Fibroblast of lung (primary cell): ENCODE measurements at places on chromosomes 11 and 22.

DNA sequence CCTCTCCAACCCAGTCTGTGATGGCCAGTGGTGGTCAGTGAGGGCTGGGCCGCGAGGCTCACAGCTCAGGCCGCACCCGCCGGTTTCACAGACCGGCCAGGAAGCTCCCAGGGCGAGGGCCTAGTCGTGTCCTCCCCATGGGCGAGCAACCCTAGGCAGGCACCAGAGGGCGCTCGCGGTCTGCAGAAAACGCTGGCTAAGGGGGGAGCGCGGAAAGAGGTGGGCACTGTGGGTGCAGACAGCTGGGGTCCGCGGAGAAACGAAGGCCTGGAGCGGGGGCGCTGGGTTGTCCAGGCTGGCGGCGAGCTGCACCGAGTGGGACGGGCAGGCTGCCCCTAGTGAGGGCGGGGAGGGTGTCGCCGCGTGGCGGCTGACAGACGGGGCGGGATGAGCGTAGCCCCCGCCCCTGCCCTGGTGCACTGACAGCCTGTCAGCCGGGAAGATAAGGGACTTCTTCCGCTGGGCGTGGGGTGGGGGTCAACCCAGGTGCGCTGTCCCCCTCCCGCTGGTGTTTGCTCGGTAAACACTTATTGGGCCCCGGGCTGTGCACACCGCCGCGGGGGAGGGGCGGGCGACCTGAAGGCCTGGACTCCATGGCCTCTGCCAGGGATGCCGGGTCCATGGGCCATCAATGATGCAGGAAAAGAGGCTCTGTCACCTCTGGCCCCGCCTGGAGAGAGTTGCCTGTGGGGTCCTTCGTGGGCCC lies 7.5 kb downstream of the GP1BB start:
- H3K27ac ChIP-seq: no peak overlapping the region
- H3K4me1 ChIP-seq: no peaks in the 10 kb centered on the region
- H3K27me3 ChIP-seq: no peaks in the 10 kb centered on the region
- H3K36me3 ChIP-seq: no peaks in the 10 kb centered on the region

DNA sequence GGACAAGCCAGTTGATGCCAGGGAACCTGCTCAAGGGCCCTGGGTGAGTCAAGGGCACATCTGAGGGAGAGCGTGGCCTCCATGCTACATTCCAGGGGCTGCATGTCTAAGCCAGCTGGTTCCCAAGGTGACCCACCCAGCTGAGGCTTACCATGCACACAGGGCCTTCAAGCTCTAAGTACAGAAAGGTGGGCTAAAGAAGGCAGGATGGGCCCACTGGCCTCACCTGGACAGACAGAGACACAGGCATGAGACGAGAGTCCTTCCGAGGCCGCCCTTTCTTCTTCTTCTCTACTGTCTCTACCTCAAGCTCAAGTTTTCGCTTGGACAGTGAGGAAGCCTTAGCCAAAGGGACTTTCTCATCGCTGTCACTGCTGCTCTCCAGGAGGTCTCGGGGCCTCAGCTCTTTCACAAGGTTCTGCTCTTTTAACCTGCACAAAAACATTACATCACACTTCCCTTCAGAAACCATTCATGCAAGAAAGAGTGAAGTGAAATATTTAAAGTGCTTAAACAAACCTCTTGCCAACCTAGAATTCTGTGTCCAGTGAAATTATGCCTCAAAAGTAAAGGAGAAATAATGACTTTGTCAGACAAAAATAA lies 69.9 kb downstream of the HIRA start:
- H3K27ac ChIP-seq: no peak overlapping the region
- peaks cover 3% of the 10 kb centered on the region for H3K4me1 ChIP-seq
- no peak for DNase-seq
- no peak overlapping the region for H3K4me3 ChIP-seq
- no peaks in the 10 kb centered on the region for H3K27me3 ChIP-seq

DNA sequence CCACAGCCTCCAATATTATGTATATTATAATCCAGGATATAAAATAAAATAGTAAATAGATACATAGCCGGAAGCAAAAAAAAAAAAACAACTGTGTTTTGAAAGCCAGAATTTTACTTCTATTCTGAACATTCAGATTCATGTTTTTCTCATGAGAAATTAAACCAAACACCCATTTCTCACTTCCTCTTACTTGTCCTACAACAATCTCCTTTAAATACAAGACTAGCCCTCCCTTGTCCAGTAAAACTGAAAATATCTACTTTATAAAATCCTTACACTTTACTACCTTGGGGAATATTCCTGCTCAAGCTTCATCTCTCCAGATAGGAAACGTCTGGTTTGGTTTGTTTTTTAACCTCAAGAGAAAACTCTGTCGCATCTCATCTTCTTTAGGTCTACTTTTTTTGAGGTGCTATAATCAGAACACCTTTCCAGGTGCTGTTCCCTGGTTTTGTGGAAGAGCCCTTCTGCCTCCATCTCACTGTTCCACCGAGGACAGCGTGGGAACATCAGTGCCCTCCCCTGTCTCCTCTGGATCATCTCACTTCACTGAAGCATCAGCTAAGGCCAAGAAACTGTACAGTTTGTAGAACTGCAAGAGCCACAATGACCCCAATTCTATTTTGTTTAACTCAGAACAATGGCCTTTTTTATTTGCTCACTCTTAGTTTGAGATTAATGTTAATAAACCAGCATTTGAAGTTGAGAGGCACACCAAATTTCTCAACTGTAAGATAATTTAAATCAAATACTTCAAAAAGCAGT lies 82.0 kb upstream of the ARHGAP32 start:
- H3K36me3 ChIP-seq: no peaks in the 10 kb centered on the region
- no peaks in the 10 kb centered on the region for H3K27me3 ChIP-seq
- no peak overlapping the region for H3K4me3 ChIP-seq
- no peak overlapping the region for H3K27ac ChIP-seq
- H3K4me1 ChIP-seq: peaks cover 2% of the 10 kb centered on the region

DNA sequence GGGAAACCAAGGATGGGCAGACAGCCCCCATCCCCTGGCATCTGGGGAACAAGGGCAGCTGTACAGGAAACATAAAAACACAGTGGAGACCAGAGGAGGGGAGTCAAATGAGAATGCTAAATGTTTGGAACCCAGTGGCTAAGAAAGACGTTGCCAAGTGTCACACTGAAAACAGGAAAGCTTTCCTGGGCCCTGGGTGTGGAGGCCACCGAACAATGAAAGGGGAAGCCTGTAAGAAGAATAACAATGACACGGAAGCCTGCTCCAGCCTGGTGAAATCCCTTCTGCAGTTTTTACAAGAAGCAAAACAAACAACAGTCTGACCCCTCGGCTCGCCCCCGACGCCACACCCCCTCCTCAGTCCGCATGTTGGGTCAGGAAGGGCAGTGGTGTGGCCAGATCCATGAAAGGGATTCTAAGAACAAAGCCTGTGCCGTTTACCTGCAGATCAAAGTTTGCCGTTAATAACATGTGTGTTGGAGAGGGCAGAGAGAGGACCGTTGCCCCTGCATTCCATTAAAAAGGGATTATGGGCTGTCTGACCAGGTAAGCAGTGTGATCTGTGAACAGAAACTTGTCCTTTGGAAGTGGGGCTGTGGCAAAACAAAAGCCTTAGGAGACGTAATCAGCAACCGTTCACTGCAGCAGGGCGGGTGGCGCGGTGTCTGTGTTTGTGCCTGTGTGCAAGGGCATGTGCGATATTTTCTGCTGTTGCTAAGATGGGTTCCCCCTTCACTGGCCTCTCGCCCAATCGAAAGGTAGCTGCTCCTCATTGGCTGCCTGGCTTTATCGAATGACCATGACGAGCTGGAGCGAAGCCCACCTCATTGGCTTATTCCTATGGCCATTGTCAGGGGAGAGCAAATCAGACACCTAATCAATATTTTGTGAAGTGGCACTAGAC lies 113.7 kb upstream of the BLID start:
- no peak overlapping the region for H3K4me3 ChIP-seq
- no peaks in the 10 kb centered on the region for H3K27me3 ChIP-seq
- peak; percentile 49 for DNase-seq
- H3K36me3 ChIP-seq: no peaks in the 10 kb centered on the region
- H3K27ac ChIP-seq: peak overlapping the region; percentile 63

- H3K4me3 ChIP-seq: no peak overlapping the region
- H3K4me1 ChIP-seq: no peaks in the 10 kb centered on the region
- peaks cover 8% of the 10 kb centered on the region for H3K27me3 ChIP-seq
- H3K27ac ChIP-seq: no peak overlapping the region
- H3K36me3 ChIP-seq: no peaks in the 10 kb centered on the region
Observed at GRCh38 chr22:44586999-44587736, 89.1 kb upstream of the RTL6 start.

DNA sequence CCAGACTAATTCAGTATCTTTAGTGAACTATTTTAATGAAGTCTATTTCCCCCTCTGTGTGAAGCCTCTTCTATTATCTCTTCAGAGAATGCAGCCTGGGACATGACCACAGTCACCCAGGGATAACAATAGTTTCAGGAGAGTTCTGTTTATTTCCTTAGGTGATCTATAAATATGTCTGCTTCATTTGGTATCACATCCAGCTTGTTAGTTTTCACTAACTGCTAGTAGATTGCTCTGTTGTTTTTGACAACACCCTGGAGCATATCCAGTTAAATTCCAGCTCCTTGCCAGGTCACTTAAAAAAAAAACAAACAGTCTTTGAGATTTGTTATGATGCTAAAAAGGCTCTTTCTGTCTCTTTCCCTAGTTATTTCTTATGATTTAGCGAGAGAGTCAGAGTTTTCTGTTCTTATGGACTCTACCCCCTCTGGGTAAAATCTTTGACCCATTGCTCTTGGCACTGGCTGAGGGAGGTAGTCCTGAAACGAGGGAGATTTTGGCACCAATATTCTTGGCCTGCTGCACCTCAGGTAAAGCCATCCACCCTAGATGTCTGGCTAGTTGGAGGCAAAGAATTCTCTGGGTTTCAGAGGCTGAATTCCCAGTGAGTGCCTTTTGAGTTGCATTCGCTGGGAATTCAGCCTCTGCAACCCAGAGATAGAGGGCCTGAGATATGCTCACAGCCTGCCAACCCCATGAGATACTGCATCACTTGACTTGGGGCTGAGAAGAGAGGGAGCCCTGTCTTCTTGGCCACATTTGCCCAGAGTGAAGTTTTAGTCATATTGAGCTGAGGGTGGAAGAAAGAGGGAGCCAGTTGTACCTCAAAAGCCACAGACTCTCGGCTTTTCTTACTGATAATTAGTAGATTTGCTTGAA lies 159.1 kb downstream of the PGR start:
- no peak overlapping the region for H3K4me3 ChIP-seq
- no peak overlapping the region for H3K27ac ChIP-seq
- peak; percentile 11 for DNase-seq
- H3K36me3 ChIP-seq: no peaks in the 10 kb centered on the region
- no peaks in the 10 kb centered on the region for H3K27me3 ChIP-seq

GRCh38 chr11:4464216-4465159 lies 15.4 kb downstream of the OR52K2 start:
- H3K4me3 ChIP-seq: no peak overlapping the region
- H3K4me1 ChIP-seq: no peaks in the 10 kb centered on the region
- H3K27me3 ChIP-seq: no peaks in the 10 kb centered on the region
- no peak overlapping the region for H3K27ac ChIP-seq
- no peaks in the 10 kb centered on the region for H3K36me3 ChIP-seq

DNA sequence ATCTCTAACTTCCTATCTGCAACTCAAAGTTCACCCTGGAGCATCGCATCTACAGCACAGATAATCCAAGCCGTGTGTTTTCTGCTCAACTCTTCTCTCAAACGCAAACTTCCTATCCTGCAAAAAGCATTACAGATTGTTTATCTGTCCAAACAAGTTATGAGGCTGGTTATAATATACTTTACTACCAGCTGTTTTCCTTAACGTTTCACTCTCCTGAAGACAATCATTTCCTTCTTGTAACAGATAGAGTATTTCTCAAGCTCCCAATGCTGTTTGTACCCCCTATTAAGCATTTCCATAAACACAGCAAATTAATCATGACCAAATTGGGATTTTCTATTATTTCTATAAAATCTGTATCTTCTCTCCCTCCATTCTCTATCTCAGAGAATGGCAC lies 84.7 kb downstream of the SBF2 start:
- H3K36me3 ChIP-seq: no peaks in the 10 kb centered on the region
- no peak for DNase-seq
- H3K27me3 ChIP-seq: no peaks in the 10 kb centered on the region
- no peak overlapping the region for H3K4me3 ChIP-seq
- H3K27ac ChIP-seq: no peak overlapping the region

GRCh38 chr11:66864924-66865697 lies 8.2 kb downstream of the LRFN4 start:
- no peak overlapping the region for H3K4me3 ChIP-seq
- no peak for DNase-seq
- no peaks in the 10 kb centered on the region for H3K4me1 ChIP-seq

- no peak for DNase-seq
- no peak overlapping the region for H3K4me3 ChIP-seq
- no peaks in the 10 kb centered on the region for H3K36me3 ChIP-seq
- H3K27ac ChIP-seq: no peak overlapping the region
- H3K4me1 ChIP-seq: no peaks in the 10 kb centered on the region
Observed at GRCh38 chr22:19818324-19819207, 36.1 kb downstream of the GNB1L start.

DNA sequence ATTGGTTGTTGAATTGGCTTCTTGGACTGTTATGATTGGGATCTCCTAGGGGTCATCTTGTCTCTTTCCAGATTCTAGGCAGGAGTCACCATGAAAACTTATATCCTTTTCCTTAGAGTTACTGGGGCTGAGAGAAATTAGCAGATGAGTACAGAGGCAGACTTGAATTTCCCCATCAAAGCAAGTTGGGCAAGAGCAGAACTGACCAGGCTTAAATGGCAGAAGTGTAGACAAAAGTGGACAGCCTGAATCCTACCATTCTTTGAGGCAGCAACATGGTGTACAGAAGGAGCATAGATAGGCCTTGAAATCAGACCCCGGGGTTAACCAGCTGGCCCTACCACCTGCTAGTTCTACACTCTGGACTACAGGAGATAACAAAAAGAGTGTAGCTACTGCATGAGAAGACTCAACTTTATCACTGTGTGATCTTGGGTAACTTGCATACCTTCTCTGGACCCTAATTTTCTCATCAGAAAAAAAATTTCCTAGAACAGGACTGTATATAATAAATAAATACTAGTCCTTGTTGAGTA lies 427.4 kb upstream of the CADM1 start:
- no peak overlapping the region for H3K27ac ChIP-seq
- no peak for DNase-seq
- H3K4me1 ChIP-seq: no peaks in the 10 kb centered on the region
- H3K27me3 ChIP-seq: no peaks in the 10 kb centered on the region

DNA sequence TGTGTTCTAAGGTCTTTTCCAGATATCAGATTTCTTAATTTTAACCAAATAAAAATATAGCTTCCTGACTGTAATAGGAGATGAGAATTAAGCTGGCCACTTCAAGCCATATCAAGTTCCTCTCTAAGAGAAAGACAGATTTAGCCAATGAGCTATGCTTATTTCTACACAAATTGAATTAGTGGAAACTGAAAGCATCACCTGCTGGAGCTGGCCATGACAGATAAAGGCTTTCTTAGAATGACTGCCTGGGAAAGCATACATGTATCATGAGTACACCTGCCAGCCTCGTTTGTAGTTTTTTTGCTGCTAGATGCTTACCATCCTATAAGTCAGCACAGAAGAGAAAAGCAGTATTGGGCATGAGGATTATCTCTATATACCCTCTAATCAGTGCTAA lies 53.5 kb upstream of the DBX1 start:
- no peaks in the 10 kb centered on the region for H3K36me3 ChIP-seq
- H3K4me1 ChIP-seq: no peaks in the 10 kb centered on the region
- no peak overlapping the region for H3K4me3 ChIP-seq
- peaks cover 12% of the 10 kb centered on the region for H3K27me3 ChIP-seq
